ENCODE measurements at places on chromosomes 3 and 15.

- DNase-seq, result no peak
Observed at GRCh38 chr15:92843326-92843725, 56.8 kb upstream of the CHD2 start.

DNA sequence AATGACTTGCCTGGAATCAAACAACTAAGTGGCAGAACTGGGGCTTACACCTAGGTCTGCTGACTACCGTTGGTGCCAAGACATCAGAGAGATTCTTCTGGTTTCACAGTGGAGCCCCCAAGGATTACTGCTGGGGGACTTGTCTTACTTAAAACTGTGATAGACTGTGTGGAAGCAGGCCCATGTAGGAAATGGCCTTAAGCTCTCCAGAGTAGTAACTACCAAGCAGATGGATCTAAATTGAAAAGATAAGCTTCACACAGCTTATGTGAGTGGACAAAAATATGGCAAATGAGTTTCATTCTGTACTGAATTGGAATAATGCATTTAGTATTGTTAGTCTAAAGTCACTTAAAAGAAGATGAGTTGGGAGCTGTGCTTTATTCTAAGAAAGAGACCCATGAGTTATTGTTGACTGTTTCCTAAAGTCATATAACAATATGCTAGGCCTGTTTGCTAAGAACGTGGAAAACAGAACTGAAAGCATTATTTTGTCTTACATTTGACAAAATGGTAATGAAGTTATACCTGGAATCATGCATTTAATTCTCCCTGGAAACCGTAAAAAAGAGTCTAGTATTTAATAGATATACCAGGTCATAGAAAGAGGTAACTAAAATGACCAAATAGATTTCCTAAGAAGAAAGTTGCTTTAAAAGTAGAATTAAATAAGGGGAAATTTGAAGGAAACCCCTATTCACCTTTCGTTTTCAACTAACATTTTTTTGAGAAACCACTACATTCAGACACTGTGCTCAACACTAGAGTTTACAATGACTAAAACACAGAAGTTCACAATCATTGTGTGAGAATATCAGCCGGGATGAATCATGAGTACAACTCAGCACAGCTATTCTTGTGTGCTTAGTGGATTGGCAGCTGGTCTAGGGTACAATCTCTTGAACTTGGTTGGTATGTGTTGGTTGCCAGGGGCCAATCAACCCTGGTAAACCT is 13.0 kb upstream of the MAPK6 start:
- DNase-seq, result no peak

DNA sequence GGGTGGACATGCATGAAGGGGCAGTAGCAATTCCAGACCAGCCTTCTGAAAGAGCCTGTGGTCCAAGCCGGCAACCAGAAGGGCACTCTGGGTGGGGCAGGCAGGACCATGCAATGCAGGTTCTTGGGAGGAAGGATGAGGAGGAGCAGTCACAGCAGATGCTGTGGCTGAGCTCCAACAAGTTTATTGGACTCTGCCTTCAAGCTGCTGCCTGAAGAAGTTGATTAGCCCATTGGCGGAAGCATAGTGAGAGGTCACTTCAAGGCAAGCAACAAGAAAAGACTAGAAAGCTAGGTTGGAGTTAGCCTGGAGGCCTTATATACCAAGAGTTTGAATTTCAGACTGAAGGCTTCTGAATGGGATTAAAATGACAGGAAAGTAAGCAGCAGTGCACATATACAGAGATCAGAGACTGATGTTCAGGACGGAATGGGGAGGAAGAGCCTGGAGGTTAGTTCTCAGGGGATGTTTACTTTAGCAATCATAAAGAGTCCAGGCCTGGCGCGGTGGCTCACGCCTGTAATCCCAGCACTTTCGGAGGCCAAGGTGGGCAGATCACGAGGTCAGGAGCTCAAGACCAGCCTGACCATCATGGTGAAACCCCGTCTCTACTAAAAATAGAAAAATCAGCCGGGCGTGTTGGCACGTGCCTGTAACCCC is 39.9 kb downstream of the SFMBT1 start:
- no peak for DNase-seq

DNA sequence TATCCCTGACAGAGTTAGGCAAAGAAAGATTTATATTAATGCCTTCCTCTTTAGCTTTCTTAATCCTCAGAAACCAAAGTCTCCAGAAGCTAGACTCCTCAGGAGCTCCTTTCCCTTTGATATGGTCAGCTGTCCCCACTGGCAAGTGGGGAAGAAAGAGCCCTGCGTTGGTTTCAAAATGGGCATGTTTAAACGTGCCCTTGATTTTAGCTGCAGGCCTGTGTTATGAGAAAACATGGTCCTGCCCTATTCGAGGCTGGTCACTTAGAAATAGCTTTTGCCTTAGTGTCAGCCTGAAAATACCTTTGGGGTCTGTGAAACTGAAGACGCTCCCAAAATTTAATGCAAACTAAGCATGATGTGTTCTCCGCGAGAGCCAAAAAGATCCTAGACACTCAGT is 135.5 kb upstream of the RARB start:
- DNase-seq, result no peak

DNA sequence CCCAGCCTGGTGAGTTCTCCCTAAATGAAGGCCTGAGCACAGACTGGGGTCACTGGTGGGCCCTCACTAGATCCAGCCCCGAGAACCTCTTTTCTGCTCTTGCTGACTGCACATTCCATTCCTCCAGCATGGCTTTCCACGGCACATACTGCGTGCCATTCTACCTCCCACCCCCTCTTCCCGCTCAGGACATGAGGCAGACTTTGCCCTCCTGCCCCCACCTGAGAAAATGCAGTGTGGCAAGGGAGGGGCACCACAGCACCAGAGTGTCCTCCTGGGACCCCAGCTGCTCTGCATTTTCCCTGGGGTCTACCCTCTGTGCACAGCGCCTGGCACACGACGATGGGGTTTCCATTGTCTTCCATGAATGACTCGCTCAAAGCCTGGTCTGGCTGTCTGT is 6.1 kb upstream of the SLCO2A1 start:
- DNase-seq, result no peak

GRCh38 chr3:174243171-174243570 is 616.0 kb upstream of the NAALADL2 start:
- no peak for DNase-seq

- DNase-seq, result no peak
Observed at GRCh38 chr15:81052046-81052445, 51.3 kb downstream of the TLNRD1 start.

DNA sequence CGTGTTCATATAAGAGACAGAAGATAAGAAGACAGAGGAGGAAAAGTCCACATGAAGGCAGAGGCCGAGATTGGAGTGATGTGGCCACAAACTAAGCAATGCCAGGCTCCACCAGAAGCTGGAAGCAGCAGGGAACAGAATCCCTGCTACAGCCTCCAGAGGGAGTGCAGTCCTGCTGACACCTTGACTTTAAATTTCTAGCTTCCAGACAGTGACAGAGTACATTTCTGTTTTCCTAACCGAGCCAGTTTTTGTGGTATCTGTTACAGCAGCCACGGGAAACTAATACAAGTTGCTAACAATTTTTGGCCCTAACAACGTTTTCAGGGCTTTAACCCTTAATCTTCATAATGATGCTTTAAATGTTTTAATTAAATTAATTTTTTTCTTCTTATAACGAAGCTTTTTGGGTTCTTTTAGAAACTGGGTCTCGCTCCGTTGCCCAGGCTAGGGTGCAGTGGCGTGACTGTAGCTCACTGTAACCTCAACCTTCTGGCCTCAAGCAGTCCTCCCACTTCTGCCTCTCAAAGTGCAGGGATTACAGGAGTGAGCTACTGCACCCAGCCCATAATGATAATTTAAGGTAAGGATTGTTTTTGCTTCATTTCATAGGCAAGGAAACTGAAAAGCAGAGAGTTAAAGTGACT is 202.3 kb upstream of the PROK2 start:
- no peak for DNase-seq

DNA sequence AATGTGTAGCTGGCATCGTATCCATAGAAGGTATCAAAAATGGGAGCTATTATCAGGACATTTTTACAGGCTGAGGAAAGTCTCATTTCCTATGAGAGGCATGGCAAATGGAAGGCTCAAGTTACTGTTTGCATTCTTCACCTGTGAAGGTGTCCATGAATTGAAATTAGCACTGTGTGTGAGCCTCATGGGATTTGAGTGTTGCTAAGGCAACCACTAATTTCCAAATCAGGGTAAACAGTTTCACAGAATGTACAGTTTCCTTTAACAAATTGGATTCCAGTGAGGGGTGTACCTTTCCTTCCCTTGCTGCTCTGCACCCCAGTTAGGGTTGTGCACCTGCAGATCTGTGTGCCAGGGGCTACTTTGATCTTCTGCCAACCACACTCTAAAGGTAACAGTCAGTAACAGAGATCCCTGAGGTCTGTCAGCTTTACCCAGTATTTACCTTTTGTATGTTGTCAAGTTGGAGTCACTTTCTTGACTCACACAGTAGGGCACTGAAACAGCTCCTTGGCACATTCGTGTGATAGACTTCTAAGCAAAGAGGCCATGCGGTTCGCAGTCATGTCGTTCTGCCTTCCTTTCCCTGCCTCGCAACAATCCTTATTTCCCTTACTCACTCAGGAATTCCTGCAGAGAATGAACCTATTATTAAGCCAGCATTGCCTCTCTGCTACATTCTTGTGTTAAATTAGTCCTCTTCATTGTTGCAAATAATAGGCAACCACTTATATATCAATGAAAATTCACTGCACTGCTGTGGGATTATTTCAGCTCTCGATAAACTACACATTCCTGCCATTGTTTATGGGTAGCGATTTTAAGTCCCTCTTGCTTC is 129.8 kb upstream of the GBE1 start:
- DNase-seq, result no peak

- no peak for DNase-seq
Observed at GRCh38 chr15:69323893-69324430, 25.2 kb downstream of the PAQR5 start.

DNA sequence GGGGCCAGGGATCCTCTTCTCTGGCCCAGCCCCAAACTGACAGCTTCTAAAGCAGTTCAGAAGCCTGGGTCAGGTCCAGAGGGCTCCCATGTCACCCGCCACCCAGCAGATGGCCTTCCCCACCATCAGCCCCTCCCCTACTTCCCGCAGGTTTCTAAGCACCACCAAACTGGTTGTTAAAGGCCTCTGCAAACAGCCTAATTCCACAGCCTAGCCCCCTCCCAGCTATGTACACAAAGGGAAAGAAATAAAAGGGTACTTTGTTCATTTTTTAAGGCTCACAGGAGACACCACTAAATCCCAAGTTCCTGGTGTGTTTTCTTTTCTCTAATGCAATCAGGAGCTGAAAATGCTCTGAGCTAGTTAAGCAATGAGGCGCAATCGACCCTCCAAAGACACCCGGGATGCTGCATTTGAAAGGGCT is 30.6 kb downstream of the PLCH1 start:
- DNase-seq, result no peak
